Panc1 (cell line): ENCODE measurements at places on chromosomes 6 and 20. TPM values are rescaled to one million over a fixed set of nuclear protein-coding genes. Genes with fewer than 3 reads are reported as not detected.

Gene HLA-DRB1
- 1.1 TPM for total RNA-seq

Gene RNF114
- 70.0 TPM for total RNA-seq

Gene TRAPPC3L
- not detected for total RNA-seq

- no peak for DNase-seq
Observed at GRCh38 chr20:38730167-38730988, 6.1 kb downstream of the SLC32A1 start.

DNA sequence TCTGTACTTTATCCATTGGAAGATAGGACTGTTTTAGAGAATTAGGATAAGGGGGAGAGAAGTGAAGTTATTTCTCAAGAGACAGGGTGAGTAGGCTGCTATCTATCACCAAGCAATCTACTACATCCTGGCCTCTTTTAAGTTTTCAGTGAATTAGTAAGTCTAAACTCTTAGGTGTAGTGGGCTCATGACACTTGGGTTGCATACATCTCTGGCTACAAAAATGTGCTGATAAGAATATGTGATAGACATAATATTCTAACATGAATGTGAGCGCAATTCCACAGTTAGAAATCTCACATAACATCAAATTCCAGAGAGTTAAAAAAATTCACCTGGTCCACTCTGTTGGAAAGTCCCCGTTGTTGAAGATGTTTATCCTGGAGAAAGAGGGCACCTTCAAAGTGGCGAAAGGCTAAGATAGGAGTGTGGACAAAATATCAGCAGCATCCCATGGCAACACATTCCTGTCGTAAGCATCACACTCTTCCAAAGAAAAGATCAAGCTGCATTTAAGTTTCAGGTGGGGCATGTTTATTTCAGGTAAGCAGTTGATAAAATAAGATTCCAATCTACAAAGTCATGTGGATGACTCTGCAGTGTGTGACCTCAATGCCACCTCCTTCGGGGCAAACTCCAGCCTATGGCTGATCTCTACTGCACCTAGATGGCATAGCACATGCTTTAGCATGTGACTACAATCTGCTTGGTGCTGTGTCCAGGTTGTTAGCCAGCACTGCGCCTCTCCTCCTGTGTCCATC, 111.7 kb upstream of the NEDD9 start:
- no peak for DNase-seq

Gene TFAP2D
- total RNA-seq: not detected
